ENCODE measurements at places on chromosomes 2 and 18.

GRCh38 chr18:32595832-32596231 is 125.2 kb upstream of the GAREM1 start:
- DNase-seq, result no peak

GRCh38 chr2:172674034-172674967 is 61.3 kb upstream of the RAPGEF4 start:
- no peak for DNase-seq

DNA sequence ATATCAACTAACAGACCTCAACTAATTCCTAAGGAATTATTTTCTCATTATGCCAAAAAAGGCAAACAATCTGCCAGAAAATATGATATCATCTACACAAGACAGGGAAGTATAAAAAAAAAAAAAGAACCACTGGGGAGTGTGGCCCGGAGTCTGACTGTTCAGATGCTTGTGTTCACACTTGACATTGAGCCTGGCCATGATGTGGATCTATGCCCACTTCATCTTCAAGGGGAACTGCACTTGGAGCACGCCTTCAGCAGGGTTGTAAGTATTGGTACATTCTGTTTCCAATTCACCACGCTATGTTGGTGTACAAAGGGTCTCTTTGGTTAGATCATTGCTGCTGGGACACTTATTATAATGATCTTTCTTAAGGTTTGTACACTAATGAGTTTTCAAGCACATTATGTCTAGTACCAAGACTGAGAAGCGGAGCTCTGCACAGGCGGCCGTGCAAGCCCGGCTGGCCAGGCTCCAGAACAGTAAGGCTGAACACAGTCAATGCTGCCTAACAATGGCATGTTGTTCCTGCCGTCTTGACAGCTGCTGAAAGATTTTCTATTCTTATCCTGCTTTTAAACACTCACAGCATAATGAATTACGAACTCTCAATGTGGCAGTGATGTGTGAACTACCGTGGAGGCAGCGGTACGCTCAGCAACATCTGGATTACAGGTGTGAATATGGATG is 788.4 kb upstream of the SOX11 start:
- DNase-seq, result no peak

DNA sequence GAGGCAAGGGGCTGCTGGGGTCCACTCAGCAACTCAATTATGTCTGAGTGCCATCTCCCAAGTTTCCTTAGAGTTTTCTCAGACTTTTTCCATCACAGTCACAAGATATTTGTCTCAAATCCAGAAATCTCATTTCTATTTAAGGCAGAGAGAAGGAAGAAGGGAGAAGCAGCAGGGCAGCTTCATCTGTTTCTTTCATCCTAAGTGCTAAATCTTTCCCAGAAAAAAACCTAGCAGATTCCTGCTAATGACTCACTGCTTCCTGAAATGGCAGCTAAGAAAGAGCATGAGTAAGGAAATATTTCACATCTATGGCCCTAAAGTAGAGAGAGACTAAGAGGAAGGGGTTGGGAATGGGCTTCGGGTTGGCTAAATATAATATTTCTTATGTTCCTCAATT is 88.0 kb downstream of the KYNU start:
- no peak for DNase-seq

- DNase-seq, result no peak
Observed at GRCh38 chr18:76970770-76971559, 148.6 kb downstream of the ZNF236 start.

GRCh38 chr18:72742002-72742401 is 125.8 kb downstream of the NETO1 start:
- DNase-seq, result no peak

DNA sequence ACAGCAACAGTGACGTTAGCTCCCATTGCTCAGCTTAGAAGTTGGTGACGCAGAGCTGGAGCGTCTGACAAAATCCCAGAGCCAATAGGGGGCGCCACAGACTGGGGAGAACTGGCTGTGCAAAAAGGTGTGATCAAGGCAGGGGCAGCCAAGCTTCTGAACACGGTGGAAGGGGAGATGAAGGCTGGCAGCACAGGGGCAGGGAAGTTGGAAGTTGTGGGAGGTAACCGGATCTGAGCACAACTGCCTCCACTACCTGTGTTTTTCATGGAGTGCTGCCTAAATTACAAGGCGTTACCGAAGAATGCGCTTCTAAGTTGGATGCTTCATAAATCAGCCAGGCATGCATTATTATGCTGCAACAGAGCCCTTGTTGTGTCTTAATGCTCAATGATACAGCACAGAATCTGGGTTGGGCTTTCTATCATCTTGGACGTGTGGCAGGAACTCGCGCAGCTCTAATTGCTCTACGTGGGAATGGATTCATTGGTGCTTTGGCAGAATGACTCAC is 370.0 kb downstream of the SLC4A3 start:
- no peak for DNase-seq

- DNase-seq, result no peak
Observed at GRCh38 chr2:144559242-144559641, 39.3 kb upstream of the ZEB2 start.

DNA sequence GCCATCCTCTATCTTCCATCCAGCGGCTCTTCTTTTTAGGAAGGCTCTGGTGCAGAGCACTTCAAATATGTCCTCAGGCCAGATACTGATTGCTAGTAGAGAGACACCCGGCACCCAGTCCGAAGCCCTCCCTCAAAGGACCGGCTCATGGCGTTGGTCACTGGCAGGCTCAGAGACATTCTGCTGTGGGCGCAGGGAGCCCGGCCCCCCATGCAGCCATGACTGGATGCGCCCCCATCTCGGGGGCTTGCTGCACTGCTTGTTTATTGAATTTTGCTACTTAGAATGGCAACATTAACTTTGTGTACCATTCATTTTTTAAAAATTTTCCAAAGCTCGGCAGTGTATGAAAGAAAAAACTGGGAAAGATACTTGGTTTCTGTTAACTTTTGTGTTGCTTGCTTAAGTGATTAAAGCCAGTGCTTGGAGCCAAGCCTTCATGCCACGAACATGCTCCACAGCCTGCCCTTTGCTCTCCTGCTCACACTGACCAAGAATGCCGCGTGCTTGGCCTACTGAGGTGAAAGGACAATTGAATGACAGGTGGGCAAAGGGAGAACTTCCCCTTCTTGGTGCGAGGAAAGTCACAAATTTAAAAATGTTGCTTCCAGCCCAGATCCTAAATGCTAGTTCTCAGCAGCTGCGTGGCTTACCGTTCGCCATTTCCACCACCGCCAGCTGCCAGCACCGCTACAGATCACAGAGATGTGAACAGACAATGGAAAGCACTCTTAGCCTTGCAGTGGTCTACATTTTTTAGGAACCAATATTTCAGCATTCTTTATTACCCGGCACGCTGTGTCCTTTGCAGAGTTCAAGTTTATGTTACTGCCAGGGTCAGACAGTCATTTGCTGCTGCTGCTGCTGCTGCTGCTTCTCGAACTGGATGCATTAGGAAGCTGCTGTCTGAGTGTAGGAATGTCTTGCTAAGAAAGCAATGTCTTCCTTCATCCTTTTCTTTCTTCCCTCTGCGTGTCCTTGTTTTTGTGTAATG is 76.7 kb downstream of the FAM210A start:
- DNase-seq, result no peak

- DNase-seq, result no peak
Observed at GRCh38 chr18:74617486-74617885, 19.8 kb downstream of the ZNF407 start.

GRCh38 chr18:48947092-48947491 is 3.7 kb downstream of the SMAD7 start:
- DNase-seq, result no peak

- DNase-seq, result no peak
Observed at GRCh38 chr2:161101406-161101805, 58.8 kb upstream of the TANK start.

GRCh38 chr2:174327021-174327840 is 7.5 kb upstream of the SP9 start:
- DNase-seq, result no peak

GRCh38 chr18:59383851-59384250 is 24.8 kb upstream of the LMAN1 start:
- no peak for DNase-seq

DNA sequence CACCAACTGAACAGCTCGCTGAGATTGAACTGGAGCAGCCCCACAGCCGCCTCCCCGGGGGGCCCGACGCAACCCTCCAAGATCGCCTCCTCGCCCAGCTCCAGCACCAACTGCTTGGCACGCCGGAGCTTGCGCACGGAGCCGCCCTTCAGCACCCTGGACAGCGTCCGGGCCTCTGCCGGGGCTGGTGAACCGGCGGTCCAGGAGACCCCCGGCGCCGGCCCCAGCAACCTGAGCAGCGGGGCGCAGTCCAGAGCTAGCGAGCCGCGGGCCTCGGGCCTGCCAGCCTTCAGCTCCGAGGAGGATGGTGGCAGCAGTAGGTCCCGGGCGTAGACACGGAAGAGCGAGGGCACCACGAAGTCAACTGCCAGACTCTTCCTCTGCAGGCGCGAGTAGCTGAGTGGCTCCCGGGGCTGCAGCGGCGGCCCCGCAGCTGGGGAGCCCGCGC is 1.2 kb downstream of the ALK start:
- DNase-seq, result peak; percentile 12

GRCh38 chr2:221204699-221205098 is 367.4 kb downstream of the EPHA4 start:
- DNase-seq, result no peak

- no peak for DNase-seq
Observed at GRCh38 chr2:52036024-52036423, 1004.1 kb upstream of the NRXN1 start.

- DNase-seq, result no peak
Observed at GRCh38 chr2:177679611-177680605, 287.3 kb downstream of the AGPS start.

GRCh38 chr2:146374505-146374904 is 1470.3 kb upstream of the ACVR2A start:
- no peak for DNase-seq

- DNase-seq, result no peak
Observed at GRCh38 chr2:71864085-71864484, 283.6 kb downstream of the CYP26B1 start.

GRCh38 chr18:60508108-60508507 is 135.5 kb upstream of the MC4R start:
- DNase-seq, result no peak

DNA sequence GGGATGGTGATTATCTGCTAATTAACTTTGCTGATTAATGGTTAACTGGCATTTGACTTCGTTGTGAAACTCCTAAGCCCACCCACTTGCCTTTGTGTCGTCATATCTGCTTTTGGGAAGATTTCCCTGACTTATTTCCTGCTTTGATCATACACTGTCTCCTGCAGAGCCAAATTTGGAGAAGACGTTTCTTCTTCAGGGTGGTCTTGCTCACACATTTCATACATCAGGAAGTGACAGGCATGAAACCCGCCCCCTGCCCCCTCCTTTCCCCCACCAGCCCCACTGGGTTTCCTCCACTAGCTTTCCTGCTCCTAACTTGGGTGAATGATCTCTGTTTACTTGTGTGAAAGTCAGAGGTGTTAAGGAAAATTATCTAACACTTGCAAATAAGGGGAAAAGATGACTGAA is 300.1 kb downstream of the TSN start:
- no peak for DNase-seq

GRCh38 chr2:54947136-54947535 is 103.1 kb downstream of the RTN4 start:
- DNase-seq, result no peak

DNA sequence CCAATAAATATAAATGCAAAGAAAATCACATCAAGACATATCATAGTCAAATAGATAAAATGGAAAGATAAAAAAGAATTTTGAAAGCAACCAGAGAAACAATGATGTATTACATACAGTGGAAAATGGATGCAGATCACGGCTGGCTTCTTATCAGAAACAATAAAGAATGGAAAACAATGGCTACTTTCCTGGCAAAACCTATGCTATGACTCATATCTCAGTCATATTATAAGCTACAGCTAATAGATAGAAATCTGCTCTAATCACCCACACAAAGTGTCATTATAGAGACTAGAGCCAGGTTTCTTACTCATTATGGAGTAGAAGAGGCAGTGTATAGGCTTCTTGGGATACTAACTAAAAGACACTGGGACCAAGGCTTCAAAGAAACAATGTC is 93.5 kb upstream of the TACR1 start:
- DNase-seq, result no peak

DNA sequence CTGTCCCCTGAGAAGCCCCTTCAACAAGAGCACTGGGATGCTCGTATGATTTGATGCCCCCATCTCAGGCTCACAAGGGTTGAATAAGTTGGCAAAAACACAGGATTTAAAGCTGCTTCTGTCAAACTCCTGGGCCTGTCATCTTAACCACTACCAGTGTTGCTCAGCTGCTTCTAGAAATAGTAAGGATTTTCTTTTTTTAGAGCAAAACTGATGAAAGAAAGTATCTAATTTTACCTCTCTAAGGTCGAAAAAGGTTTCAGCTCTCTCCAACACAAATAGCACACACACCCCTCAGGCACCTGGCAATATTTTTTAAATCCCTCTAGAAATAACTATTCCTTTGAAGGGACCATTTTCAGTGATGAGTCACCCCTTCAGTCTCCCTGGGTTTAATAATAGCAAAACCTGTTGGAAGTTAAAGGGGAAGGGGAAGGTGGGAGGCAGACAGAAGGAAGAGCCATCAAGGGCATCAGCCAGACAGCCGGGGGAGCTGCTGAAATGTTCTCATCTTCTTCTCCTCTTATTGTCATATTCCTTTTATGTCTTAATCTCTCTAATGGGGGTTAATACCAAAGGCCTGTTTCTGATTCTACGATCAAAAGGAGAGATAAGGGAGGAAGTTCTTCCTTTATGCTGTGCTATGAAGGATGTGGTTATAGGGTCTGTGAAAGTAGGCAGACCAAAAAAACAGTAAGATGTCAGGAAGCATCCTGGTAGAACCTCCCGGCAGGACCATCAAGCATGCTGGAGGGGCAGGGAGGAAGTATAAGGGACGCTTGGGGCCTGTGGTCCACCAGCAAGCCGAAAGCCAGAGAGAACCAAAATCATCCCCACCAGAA is 31.9 kb upstream of the SLC35G4 start:
- DNase-seq, result no peak

GRCh38 chr2:122422384-122422991 is 667.0 kb downstream of the TSN start:
- no peak for DNase-seq

GRCh38 chr2:10165861-10166675 is 43.5 kb downstream of the RRM2 start:
- no peak for DNase-seq

DNA sequence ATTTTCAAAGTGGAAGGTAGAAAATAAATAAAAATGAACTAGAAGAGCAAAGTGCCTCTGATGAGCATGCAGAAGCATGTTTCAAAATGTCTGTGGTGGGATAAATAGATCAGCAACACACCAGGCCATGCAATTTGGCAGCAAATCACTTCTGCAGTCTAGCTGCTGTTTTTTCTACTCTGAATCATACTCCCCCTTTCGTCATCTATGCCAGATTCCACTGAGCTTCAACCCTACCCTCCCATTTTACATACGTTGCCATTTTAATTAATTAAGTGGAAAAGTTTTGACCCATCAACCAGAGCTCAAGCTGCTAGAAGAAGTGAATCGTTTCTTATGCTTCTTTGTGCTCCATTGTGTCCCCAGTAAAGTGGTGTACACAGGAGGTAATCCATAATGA is 79.3 kb downstream of the NRXN1 start:
- DNase-seq, result no peak
